Spleen (tissue), 13 donors: ENCODE measurements at places on chromosomes 1 and 21. TPM values are rescaled to one million over a fixed set of nuclear protein-coding genes. Genes with fewer than 3 reads are reported as not detected.

HES4 gene
- 27.8 TPM for polyA plus RNA-seq

HSF2BP gene
- 0.35 TPM for polyA plus RNA-seq

CELF3 gene
- not detected for polyA plus RNA-seq

SLC22A15 gene
- polyA plus RNA-seq = 2.3 TPM

GRCh38 chr21:45834026-45834715 lies 147.4 kb upstream of the COL6A1 start:
- no peak for DNase-seq

GRCh38 chr1:109897259-109897955 lies 13.2 kb upstream of the CSF1 start:
- DNase-seq = no peak

- DNase-seq = no peak
These were observed 8.7 kb downstream of the ETS2 start for GRCh38 chr21:38814126-38815059.
